Activated CD8-positive, alpha-beta T cell treated with anti-CD3 and anti-CD28 coated beads for 36 hours (primary cell): ENCODE measurements at places on chromosomes 5 and 9. TPM values are rescaled to one million over a fixed set of nuclear protein-coding genes. Genes with fewer than 3 reads are reported as not detected.

FGF18 gene
- total RNA-seq, result 0.18 TPM

PLPPR1 gene
- not detected for total RNA-seq

NPR3 gene
- total RNA-seq, result 0.05 TPM

DMRT3 gene
- total RNA-seq, result not detected

ZDHHC11 gene
- total RNA-seq, result 6.0 TPM

DNA sequence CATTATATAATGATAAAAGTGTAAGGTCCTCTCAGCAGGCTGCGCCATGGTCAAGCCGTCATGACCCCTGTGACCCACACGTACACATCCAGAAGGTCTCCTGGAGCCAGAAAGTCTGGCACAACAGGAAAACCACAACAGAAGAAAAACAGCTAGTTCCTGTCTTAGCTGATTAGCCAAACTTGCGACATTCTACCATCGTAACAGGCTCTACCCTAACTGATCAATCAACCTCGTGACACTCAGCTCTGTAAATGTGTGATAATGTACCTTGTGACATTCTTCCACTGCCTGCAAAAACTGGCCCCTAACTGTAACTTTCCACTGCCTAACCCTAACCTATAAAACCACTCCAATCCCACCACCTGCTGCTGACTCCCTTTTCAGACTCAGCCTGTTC, 316.4 kb upstream of the TUSC1 start:
- H3K27ac ChIP-seq, result no peak overlapping the region
- H3K4me1 ChIP-seq, result no peaks in the 10 kb centered on the region
- DNase-seq, result no peak
- no peaks in the 10 kb centered on the region for H3K27me3 ChIP-seq
- no peaks in the 10 kb centered on the region for H3K36me3 ChIP-seq
- H3K4me3 ChIP-seq, result no peak overlapping the region

DNA sequence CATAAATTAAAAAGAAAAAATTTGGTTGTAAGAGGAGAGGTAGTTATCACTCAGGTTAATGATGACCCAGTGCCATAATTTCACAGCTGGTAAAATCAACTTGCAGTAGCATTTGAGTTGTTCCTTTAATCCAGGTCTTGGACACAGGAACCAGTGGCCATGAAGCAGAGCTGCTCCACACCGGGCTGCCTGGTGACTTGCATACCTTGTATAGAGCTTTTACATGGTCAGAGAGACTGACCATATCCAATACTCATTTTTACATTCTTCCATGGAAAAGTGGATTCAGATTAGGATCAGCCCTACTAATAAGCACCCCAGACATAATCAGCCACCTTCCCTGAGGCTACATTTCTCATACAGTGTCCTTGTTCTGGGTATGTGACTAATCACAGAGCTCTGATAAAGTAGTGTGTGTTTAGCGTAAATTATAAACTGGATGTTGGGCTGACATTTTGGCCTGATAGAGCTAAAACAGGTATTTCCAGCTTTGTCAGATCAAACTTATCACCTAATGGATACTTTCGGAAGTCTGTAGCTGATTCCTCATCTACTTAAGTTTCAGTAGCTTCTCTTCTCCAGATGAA, 77.0 kb upstream of the ZSWIM6 start:
- no peak overlapping the region for H3K27ac ChIP-seq
- no peaks in the 10 kb centered on the region for H3K4me1 ChIP-seq
- peaks cover 6% of the 10 kb centered on the region for H3K27me3 ChIP-seq
- DNase-seq, result no peak

GRCh38 chr5:68673106-68673822, 420.6 kb upstream of the SLC30A5 start:
- H3K4me3 ChIP-seq, result no peak overlapping the region
- H3K36me3 ChIP-seq, result no peaks in the 10 kb centered on the region

- peaks cover 60% of the 10 kb centered on the region for H3K36me3 ChIP-seq
- H3K4me1 ChIP-seq, result peaks cover 52% of the 10 kb centered on the region
- peak overlapping the region; percentile 97 for H3K27ac ChIP-seq
- no peaks in the 10 kb centered on the region for H3K27me3 ChIP-seq
Measured at GRCh38 chr5:88269222-88269771, 652 bp upstream of the TMEM161B start.

DNA sequence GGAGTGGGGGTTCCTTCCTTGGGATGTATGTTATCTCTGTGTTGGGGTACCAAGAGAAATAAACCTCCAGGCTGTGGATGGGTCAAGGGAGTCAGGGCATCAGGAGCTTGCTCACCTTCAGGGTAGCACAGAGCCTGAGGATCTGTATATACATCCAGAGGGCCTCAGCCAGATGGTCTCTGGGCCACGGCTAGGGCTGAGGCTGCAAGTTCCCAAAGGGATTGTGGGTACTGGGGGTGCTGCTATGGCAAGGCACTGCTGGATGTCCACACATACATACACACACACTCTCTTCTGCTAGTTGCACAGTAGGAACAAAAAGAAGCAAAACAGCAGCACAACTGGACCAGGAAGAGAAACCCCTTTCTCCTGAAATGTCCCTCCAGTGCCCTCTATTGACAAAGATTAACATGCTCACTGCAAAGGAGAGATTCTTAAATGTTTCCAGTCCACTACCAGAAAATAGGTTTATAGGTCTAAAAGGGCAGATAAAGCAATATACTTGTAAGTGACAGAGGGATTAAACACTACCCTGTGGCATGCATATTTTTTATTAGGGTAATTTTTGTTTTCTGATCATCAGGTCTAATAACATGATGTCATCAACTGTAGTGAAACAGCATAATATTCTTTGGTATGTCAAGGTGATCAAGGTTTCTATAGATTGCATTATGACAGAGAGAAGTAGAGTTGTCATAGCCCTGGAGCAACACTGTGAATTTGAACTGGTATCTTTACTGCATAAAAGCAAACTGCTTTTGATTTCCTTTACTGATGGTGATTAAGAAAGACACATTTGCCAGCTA, 56.3 kb upstream of the KCNN2 start:
- no peak overlapping the region for H3K27ac ChIP-seq
- no peaks in the 10 kb centered on the region for H3K4me1 ChIP-seq
- no peak overlapping the region for H3K4me3 ChIP-seq
- H3K27me3 ChIP-seq, result no peaks in the 10 kb centered on the region

- no peak overlapping the region for H3K27ac ChIP-seq
- peaks cover 11% of the 10 kb centered on the region for H3K4me1 ChIP-seq
- peak; percentile 40 for DNase-seq
- peak overlapping the region; percentile 73 for H3K4me3 ChIP-seq
- H3K36me3 ChIP-seq, result no peaks in the 10 kb centered on the region
Measured at GRCh38 chr9:125889476-125890419, 142.6 kb downstream of the PBX3 start.

GRCh38 chr5:110055302-110055701, 365.6 kb downstream of the MAN2A1 start:
- no peak overlapping the region for H3K4me3 ChIP-seq
- no peak overlapping the region for H3K27ac ChIP-seq
- no peaks in the 10 kb centered on the region for H3K36me3 ChIP-seq

DNA sequence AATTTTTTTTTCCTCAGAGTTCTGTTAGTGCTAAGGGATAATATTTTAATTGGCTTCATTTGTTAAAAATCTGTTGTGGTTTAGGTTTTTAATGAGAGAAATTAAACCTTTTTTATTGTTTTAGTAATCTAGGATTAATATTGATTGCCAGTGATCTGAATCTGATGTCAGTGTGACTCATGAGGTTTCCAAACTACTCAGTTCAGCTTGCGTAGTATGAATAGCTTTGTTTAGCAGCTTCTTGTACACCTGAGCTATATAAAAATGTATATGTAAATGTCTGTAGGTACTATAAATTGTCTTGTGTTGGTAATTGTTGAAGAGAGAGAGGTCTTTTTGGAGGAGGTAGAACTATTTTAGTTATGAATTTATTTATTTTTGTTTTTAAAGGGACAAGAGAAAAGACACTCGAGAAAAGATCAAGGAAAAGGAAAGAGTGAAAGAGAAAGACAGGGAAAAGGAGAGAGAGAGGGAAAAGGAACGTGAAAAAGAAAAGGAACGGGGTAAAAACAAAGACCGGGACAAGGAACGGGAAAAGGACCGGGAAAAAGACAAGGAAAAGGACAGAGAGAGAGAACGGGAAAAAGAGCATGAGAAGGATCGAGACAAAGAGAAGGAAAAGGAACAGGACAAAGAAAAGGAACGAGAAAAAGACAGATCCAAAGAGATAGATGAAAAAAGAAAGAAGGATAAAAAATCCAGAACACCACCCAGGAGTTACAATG, 26.3 kb downstream of the SREK1 start:
- peak overlapping the region; percentile 58 for H3K27ac ChIP-seq
- no peak for DNase-seq

DNA sequence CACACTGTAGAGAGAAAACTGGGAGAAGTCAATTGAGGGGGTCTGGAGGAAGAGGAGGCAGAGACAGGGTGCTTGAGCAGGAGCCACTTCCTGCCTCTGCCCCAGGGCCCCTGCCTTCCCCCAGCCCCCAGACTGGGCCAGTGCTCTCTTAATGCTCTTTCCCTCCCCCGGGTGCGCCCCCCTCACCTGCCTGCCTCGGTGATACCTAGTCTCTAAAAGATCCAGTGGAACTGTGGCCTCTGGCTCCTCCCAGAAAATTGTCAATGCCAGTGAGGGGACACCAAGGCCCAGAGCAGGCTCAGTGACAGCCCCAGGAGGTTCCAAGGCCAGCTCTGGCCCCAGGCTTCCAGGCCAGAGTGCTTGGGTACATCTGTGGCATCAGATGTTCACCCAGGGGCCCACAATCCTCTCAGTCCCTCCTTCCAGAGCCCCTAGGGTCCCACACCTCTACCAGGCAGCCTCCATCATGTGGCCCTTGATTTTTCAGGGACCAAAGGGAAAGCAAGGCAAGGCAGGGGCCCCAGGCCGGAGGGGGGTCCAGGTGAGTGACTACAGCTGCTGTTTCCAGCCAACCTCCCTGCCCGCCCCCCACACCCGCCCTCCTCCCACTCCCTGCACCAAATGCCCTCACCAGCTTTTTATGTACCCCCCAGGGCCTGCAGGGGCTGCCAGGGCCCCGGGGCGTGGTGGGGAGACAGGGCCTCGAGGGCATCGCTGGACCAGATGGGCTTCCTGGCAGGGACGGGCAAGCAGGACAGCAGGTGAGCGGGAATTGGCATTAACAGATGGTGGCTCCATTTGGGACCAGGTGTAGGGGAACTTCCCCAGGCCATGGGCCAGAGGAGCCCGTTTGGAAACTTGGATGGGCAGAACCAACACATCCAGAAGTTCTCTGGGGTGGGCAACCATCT, 33.1 kb upstream of the ORM1 start:
- no peak overlapping the region for H3K4me3 ChIP-seq
- H3K36me3 ChIP-seq, result peaks cover 4% of the 10 kb centered on the region
- H3K27me3 ChIP-seq, result peaks cover 2% of the 10 kb centered on the region
- DNase-seq, result no peak

DNA sequence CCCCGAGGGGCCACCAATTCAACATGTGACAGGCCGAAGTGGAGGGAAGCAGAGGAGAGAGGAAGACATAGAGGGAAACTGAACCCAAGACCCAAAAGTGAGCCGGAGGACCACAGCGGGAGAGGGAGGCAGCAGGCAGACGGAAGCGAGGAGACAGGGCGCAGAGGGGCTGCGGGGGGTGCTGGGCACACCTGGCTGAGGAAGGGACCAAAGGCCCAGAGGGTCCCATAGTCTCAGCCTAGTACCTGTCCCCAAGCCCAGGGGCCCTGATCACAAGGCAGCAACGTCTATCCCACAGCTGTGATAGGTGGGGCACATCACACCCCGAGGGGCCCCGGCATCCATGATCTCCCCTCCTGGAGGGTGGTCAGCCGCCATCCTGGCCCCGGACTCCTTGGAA, 7.1 kb upstream of the RALGDS start:
- no peak overlapping the region for H3K27ac ChIP-seq
- no peaks in the 10 kb centered on the region for H3K27me3 ChIP-seq
- H3K4me1 ChIP-seq, result peaks cover 80% of the 10 kb centered on the region
- no peak for DNase-seq
- peaks cover 19% of the 10 kb centered on the region for H3K36me3 ChIP-seq
- peak overlapping the region; percentile 49 for H3K4me3 ChIP-seq
